ENCODE measurements at places on chromosomes 6 and 20.

- no peak for DNase-seq
Measured at GRCh38 chr6:4299476-4299875, 164.1 kb upstream of the ECI2 start.

DNA sequence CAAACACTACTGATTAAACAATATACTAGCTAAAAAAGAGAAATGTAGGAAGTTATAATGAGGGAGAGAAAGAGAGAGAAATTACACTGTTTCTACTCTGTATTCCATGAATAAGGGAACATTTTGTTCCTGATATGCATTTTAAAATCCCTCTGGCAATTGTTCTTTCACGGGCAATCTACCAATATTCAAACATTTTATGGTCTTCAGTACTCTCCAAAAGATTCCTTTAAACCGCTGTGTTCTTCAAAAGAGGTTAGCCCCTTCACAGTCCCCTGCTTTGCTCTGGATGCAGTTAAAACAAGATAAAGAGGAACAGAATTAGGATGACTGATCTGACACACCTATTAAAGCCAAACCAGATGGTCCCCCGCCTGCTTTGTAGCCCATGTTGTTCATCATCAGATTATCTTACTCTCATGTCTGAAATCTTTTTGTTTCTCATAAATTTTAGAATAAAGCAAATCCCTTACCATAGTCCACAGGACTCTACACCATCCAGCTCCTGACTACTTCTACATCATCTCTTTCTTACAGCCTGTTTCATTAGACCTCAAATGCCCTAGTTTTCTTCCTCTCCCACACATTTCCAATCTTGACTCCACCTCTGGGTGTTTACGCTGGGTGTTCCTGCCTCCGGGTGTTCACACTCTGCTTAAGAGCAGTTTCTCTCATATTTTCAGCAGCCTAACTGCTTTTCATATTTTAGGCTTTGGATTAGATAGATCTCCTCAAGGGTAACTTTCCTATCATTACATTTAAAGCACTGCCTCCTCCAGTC is 399.7 kb downstream of the COL12A1 start:
- no peak for DNase-seq

DNA sequence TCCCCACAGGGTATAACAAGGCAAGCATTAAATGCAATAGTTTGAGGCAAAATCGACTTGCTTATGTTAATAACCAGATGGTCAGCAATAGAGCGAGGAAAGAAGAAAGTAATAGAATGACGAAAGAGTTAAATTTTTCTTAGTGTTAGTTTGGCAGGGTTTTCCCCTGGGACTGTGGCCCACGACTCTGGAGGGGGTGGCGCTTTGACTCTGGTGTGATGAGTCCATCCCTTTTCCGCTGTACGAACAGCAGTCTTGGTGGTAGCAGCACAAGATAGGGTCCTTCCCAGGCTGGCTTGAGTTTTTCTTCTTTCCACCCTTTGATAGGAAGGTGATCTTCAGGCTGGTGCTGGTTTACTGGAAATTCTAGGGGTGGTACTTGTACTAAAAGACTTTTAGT is 69.2 kb upstream of the GMDS start:
- no peak for DNase-seq

DNA sequence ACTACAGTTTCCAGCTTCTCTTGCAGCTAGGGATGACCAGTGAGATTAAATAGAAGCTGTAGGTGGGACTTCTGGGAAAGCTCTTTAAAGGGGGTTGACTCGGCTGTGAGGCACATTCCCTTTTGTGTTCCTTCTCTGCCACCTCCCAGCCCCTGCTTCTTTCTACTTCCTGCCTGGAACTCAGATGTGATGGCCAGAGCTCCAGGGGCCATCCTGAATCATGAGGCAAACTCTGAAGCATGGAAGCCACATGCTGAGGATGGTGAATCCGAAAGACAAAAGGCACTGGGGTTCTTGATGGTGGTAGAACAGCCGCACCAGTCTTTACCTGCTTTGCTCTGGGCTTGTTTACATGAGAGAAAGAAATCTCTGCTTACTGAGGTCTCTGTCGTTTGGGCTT is 9.1 kb downstream of the CEBPB start:
- DNase-seq, result no peak

DNA sequence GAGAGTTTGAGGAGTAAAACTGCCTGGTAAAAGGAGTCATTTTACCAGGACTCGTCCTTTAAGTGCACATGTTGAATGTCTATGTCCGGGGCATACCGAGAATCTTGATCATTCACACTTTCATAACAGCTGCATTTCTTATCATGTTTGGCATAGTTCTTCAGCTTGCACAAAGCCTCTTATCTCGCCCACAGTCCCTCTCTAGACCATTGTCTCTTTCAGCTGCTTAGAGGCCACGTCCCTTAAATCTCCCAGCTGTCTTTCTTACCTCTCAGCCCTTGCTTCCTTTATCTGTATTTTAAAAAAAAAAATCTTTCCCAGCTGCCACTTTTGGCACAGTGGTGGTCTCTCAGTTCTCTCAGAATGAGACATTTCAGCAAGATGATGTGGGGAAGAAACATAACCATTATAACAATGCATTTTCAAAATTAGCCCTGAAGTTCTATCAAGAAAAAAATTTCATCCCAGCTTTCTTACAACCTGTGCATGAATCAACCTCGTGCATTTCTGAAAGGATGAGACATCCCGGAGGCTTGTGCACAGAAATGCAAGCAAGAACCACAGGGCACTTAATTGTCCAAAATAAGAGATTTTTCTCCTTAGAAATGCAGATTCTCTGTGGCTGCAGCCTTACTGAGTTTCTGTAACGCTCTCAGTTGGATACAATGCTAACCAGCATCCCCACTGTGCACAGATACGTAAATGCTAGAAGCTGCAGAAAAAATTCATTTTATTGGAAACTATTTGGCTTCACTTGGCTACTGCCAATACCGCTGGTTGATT is 24.2 kb downstream of the RBM24 start:
- no peak for DNase-seq

DNA sequence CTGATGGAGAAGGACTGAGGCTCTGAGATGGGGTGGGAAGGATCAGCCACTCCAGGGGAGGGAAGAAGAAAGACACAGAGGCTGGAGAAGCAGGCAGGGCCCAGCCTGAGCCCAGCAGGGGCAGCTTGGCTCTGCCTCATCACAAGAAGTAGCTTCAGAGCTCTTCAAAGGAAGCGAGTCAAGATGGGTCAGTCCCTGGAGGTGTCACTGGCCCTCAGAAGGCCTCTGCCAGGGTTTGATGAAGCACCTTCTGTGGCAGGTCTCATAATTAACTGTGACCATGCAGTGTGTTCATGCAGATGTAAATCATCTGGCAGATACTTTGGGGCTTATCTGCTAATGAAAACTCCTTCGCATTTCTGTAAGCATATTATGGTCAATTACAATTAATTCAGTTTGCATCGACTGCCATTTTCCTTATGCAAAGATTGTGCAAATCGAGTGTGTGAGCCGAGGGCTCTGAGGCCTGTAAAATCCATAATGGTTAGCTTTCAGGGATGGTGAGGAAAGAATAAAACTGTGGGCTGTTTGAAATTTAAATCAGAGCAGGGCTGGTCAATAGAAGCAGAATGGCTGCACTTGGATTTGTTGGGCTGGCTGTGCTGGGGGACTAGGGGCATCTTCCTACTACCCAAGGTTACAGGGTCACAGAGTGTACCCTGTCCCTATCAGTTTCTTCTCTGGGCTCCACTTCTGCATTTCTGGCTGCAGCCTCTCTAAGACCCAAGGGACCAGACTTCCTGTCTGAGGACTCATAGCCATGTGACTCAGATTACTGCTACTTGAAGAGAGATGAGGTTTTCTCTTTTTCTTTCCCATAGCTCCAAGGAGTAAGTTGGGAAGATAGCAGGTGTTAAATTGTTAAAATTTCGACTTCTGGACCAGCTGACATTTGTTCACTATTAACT is 376.6 kb downstream of the DHX35 start:
- DNase-seq, result no peak

- no peak for DNase-seq
Measured at GRCh38 chr6:165575158-165575549, 87.9 kb downstream of the PDE10A start.

DNA sequence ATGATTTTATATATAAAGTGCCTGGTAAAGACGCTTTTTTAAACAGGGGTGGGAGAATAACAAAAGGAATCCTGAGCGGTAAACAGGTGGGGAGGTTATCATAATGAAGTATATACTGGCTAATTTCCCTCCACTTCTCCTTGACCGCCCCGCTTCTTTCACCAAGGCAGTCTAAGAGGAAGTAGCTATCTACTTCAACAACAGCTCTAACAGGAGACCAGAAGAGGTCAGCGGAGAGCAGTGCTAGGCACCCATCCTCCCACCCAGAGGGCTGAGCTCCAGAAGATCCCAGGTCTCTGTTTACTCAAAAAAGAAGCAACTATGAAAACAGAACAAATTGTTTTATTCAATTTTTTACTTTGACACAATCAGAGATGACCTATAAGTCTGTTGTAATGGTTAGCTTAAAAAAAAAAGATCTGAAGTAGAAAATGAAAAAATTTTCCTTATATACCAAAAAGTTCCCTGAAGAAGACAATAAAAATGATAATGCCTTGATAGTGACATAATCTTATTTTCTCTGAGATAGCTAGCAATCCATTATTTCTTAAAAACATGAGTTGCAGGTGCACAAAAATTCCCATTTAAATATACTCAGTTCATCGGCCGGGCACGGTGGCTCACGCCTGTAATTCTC is 141.1 kb downstream of the PDSS2 start:
- no peak for DNase-seq
